Activated T-helper 17 cell treated with anti-CD3 and anti-CD28 coated beads, Interleukin-2, amount 50 U/mL, for 72 hours (primary cell): ENCODE measurements at places on chromosomes 6 and 20. TPM values are rescaled to one million over a fixed set of nuclear protein-coding genes. Genes with fewer than 3 reads are reported as not detected.

LST1 gene
- 8.1 TPM for total RNA-seq

FAM209A gene
- total RNA-seq, result 1.4 TPM

GRCh38 chr20:50520222-50520880 lies 10.2 kb downstream of the PTPN1 start:
- ATAC-seq, result peak; percentile 62

DNA sequence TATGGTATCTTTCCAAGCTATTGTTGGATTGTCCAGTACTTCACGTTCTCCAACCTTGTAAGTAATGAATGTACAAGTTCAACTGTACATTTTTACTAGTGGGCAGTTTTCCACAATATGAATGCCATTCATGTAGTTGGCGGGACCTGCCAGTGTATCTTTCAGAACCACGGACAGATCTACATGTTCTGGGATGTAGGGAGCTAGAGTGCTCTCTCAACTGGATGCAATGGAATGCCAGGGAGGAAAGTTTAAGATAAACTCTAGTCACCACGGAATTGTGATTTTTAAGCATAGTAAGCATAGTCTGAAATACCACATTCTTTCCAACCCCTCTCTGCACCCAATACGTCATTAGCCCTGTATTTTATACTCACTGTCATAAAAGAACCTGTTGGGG lies 21.5 kb upstream of the HLA-C start:
- no peak for ATAC-seq

DNA sequence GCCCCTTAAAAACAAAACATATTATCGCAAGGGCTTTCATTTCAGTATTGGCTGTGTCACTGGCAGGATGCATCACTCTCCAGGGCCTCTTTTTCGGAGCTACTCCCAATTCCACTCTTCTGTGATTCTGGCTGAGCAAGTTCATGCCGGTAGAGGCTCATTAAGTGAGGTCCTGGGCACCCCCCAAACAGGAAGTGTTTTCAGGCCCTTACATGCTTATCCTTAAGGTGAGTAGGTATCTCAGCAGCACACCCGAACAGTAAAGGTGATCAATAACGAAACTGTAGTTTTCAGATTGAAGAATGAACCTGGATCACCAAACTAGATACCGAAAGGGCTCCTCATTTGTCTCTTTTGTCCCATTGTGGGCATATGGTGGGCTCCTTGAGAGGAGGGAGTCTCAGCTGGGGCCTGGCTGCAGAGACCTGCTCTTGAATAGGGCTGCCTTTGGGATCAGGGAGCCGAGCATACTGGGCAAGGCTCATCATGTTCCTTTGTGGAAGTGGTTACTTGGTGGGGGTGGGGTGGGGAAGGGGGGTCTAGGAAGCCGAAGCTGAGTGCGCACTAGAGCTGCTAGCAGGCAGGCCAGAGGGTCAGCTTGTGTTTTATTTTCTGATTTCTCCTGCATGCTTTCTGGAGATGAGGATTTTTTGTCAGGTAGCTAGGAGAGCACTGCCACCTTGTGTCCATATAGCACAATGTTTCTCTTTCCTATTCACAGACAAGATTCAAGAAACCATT lies 65.2 kb downstream of the CDS2 start:
- peak; percentile 65 for ATAC-seq

GRCh38 chr6:6816716-6817115 lies 228.2 kb downstream of the LY86 start:
- ATAC-seq, result no peak
